Activated CD8-positive, alpha-beta T cell treated with anti-CD3 and anti-CD28 coated beads for 36 hours (primary cell): ENCODE measurements at places on chromosomes 1 and 21.

- DNase-seq = peak; percentile 95
Measured at GRCh38 chr1:154791292-154792166, 78.6 kb downstream of the KCNN3 start.

DNA sequence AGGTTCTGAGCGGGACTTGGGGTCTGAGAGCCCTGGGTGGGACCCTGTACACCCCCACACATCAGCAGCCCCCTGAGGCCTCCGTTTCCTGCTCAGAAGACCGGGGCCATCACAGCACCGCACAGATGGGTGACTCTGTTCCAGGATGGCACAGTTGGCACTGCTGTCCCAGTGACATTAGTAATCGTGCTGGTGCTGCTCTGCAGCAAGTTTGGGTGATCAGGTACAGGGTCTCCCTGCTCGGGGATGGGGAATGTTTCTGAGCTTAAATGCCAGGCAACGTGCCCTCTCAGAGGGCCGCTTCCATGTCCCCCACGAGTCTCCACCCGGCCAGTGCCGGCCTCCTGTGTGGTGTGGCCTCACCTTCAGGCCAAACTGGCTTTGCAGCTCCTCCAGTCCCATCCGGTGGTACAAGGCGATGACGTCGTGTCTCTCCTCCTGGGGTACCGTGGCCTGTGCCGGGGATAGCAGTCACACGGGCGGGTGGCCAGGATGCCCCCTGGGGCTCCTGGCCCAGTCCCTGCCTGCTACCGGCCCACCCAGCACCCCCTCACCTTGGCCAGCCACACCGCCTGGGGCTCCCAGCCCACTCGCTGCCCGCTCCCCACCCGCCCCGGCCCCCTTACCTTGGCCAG is 17.1 kb downstream of the PRXL2B start:
- no peak for DNase-seq

GRCh38 chr1:217133958-217134856 is 411.0 kb upstream of the ESRRG start:
- no peak for DNase-seq

DNA sequence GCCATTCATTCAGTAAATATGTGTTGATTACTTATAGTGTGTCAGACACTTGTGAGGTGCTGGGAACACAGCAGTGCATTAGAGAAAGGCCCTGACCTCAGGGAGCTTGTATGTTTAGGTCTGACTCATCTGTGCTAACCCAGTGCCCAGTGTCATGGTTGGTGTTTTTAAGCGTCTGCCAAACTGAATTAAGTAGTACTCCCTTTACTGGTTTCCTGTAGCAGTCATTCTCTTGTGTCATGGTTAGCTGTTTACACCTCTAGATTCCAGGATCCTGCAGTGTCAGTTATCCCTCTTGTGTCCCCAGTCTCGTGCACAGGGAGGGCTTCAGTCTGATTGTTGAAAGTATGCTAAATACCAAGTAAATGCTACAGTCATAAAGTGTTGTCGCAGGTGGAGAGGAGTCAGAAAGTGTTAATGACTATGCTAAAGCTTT is 14.2 kb downstream of the UCK2 start:
- no peak for DNase-seq

DNA sequence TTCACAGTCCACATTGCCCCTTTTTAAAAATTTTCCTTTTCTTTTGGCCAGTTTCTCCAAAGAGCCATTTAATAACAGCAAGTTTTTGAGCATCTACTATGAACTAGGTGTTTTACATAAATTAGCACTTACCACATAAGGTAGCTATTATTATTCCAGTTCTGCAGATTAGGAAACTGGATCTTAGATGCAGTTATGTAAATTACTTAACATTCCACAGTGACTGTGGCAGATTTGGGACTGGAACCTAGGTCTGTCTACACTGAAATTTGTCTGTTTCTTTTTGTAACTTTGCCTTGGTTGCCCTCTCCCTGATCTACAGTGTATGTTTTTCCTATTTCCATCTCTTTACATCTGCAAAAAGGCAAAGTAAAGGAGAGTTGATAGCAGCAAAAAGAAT is 164.8 kb upstream of the ATP1B1 start:
- no peak for DNase-seq

- DNase-seq = no peak
Measured at GRCh38 chr21:44701541-44701940, 4.6 kb downstream of the KRTAP10-12 start.

DNA sequence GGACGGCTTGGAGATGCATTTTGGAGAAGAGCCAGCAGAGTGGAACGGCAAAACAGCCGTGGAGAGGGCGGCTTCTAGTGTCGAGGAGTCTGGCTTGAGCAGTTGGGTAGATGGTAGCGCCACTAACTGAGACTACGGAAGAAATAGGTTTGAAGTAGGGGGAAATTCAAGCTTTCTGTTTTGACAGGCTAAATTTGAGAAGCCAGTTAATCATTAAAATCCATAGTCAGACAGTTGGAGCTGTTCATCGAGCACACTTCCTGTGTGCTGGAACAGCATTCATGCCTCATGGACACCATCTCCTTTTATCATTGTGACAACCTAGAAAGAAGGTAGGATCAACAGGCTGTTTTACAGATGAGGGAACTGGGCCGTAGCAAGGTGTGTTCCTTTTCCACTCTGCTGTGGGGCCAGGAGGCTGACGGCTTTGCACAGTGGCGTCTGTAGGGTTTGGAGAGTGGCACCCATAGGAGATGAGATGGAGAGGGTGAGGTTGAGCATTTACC is 3.4 kb upstream of the PKLR start:
- DNase-seq = no peak

DNA sequence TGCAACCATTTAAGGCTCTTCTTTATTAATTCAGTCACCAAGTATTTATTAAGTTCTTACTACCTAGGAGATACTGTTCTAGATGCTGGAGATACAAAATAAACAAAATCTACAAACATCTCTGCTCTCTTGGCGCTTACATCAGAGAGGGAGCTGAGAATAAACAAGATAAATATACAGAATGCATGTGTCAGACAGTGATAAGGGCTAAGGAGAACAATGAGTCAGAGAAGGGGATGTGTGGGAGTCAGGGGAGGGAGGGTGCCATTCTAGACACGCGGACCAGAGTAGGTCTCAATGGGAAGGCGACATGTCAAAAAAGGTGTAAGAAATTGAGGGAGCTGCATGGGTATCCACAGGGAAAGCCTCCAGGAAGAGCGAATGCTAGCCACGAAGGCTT is 393.2 kb downstream of the RWDD3 start:
- no peak for DNase-seq

DNA sequence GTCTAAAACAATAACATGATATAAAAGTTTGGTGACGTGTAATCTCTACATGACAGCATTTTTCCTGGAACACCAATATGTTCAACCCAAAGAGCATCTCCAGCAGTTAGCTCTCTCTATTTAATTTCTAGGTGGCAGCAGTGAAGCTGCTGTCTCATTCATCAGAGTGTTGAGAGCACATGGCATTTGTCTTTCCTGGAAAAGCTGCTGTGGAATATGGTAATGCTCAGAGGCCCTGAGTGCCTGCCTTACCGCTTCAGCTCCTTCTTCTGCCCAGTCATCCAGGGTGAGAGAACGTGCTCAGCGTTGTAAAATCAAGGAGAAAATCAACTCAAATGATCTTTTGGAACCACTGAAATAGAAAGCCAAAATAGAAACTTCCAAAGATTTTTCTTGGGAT is 640.7 kb downstream of the ADGRL2 start:
- DNase-seq = no peak

DNA sequence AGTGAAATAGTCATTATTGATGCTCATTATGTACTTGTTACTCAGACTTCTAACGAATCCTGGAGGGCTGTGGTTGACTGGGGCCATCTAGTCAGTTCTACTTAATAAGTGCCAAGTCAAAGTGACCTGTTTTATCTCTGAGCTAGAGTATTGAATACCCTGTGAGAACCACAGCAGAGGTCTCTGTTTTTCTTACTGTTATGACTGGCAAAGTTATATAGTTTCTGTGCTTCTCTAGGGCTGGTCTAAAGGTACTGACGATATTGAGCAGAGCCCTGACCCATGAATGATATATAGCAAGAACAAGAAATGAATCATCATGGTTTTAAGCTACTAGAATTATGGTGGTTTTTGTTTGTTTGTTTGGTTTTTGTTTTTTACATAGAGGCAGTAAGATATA is 555.8 kb downstream of the PLA2G4A start:
- DNase-seq = no peak

DNA sequence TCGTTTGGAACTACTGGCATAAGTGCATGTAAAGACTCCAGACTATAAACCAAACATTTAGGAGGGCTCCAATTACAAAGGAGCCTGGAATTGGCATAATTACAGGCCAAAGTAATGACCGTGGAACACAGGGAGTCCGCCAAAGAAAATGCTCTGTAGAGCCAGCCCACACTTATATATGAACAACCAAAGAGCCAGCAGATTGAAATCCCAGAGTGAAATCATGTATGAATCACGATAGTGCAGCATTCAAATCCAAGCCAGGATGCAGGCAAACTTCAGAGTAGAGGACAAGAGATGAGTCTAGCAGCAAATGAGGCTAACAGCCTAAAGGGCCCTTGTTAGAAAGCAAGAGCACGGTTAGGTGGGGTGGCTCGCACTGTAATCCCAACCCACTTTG is 13.1 kb downstream of the VPS26C start:
- DNase-seq = no peak

DNA sequence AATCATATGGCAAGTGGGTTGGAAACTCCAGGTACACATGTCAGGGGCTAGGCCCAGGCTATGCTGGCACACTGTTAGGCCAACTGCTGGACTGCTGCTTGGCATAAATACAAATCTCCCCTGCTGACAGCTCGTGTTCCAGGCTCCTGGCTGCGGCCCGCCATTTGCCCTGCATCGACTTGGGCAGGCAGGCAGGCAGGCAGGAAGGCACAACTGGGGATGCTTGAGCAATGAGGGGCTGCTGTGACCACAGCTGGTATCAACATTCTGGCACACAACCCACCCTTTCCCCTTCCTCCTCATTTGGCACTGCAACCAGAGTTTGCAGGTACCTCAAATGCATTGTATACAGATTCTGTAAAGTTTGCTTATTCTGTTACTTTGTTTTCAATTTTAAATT is 53.2 kb downstream of the SAMSN1 start:
- no peak for DNase-seq

DNA sequence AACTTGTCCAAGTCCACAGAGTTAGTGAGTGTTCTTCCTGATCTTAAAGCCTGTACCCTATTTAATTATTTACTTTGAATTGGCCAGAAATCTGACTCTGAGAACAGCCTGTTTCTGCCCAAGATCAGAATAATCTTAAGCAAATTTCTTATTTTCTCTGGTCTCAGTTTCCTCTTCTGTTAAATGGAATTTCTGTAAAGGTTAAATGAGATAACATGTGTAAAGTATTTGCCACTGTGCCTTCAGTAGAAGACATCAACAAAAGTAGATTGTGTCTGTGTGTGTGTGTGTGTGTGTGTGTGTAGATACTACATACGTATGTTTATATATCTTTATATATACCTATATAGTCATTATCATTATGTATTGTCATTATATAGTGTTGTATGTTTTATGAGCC is 124.2 kb upstream of the FGGY start:
- DNase-seq = no peak

DNA sequence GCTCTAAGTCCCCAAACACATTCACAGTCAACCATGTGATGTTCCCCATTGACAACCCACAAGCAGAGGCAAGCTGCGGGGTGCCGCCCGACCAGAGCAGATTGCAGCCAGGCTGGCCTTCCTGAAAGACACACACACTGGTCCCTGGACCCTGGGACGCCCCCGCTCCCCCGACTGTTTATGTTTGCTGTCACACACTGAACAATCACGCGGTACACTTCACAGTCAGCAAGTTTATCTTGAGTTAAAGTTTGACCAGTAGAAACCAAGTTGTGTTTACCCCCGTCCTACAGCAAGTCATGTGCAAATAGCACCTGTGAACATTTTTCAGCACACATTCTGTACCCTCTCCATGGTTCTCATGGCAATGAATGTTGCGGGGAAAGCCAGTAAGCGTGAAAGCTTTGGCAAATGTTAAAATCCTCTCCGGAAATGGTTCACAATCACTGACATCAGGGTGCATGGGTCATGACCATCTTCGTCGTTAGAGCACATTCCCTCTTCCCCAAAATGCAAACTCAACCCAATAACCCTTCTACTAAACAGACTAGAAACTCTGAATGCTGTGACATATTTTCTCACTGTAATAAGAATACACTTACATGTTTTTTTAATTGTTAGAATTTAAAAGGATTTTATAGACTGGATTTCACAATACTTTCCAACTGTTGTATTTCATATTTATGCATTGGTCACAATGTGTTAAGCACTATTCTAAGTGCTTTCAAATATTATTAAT is 33.3 kb upstream of the IRF2BP2 start:
- DNase-seq = no peak

DNA sequence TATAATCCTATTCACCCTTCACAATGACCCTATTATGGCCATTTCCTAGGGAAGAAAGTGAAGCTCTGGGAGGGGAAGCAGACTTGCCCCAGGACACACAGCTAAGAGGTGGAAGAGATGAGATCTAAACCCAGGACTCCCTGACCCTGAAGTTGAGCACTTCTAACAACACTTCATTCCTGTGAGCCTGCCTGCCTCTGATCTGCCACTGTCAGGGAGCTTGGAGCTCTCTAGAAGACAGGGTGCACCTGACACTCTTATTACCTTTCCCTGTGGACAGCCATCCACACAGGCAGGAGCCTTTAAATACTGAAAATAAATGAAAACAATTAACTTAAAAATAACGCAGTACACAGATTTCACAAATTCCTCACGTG is 599 bp downstream of the MKNK1 start:
- no peak for DNase-seq

DNA sequence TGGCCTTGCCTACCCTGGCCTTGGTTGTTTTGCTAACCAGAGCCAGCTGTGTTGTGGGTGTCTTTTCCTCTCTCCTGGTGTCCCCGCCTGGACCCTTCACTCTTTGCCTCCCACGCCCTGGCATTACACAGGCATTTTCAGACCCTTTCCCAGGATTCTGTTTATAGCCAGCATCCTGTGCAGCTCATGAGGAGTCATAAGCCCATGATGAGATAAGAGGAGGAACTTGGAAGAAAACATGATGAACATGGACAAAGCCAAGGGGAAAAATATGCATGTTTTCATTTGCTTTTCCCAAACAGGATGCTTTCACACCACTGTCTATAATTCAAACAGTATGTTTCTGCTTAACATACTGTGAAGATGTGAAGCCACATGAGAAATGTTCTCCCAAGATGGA is 18.7 kb upstream of the WARS2 start:
- DNase-seq = no peak

DNA sequence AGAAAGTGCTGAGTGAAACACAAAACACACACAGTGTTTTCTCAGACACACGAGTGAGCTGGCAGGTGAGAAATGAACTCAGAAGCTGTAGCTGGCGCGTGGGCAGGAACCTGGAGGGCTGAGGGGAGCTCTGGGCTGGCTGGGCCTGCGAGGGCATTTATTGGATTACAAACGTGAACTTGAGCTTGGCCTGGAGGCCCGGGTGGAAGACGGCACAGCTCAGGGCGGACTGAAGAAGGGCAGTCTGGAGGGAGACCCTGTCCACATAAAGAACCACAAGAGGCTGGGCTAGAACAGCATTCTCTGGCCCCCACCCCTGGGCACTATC is 52.1 kb upstream of the ADARB1 start:
- DNase-seq = no peak
